GM23338 (cell line): ENCODE measurements at places on chromosomes 11 and 22. TPM values are rescaled to one million over a fixed set of nuclear protein-coding genes. Genes with fewer than 3 reads are reported as not detected.
A peak's percentile ranks its signal among the peaks of the same experiment; 100 is the strongest.

DNA sequence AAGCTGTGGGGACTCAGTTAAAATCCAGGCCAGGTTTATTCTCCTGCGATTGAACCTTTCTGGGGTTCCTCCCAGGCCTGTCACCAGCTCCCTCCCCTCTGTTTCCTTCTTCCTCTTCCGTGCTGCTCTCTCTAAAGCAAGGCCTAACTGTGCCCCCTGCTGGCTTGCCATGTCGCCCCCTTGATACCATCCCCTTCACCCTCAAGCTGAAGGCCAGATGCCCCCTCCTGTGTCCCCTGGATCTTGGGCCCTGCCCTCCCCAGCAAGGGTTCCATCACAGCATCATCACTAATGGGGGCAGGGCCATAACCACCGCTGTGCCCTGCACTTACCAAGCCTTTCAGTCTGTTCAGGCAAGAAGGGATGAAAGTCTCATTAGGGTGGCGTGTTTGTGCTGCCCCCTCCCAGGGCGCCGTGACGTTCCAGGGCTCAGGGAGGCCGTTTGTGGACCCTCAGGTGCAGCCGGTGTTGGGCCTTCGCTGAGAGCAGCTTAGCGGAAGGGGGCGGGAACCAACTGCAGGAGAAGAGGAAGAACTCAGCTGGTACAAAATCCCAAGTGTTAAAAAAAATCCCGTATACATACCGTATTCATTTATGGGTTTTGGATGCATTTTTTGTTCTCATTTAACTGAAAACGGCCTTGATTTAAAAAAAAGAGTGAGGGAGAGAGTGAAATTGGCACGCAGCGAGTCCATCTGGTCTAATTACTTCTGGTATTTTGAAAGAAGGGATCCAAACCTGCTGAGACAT lies 69.9 kb downstream of the MPPED1 start:
- H3K36me3 ChIP-seq: no peaks in the 10 kb centered on the region
- 0 out of 2 replicates have a peak overlapping the region, but pooled peaks have one; percentile 32 for H3K4me3 ChIP-seq
- DNase-seq: peak; percentile 48
- H3K4me1 ChIP-seq: peaks cover 10% of the 10 kb centered on the region; the same call in 1 of the 2 replicates
- H3K27me3 ChIP-seq: no peaks in the 10 kb centered on the region
- no peak overlapping the region for H3K27ac ChIP-seq

The SCGB1A1 gene
- total RNA-seq: not detected in 2 replicates

DNA sequence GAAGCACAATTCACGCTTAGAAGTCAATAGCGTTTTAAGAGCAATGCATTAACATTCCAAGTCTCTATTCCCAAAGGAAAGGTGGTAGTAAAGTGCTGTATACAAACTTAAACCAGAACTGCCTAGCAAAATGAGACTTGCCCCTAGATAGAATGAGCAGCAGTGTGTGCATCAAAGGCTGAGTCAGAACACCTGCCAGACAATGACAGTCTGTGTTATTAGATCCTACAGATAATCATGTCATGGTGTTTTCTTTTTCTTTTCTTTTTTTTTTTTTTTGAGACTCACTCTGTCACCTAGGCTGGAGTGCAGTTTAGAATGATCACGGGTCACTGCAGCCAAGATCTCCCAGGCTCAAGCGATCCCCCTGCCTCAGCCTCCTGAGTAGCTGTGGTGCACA lies 1.6 kb downstream of the RTCB start:
- peaks cover 6% of the 10 kb centered on the region; the same call in 1 of the 2 replicates for H3K4me1 ChIP-seq
- peaks cover 30% of the 10 kb centered on the region for H3K36me3 ChIP-seq
- DNase-seq: no peak
- H3K4me3 ChIP-seq: peak overlapping the region; percentile 73
- H3K27me3 ChIP-seq: no peaks in the 10 kb centered on the region
- H3K27ac ChIP-seq: no peak overlapping the region

DNA sequence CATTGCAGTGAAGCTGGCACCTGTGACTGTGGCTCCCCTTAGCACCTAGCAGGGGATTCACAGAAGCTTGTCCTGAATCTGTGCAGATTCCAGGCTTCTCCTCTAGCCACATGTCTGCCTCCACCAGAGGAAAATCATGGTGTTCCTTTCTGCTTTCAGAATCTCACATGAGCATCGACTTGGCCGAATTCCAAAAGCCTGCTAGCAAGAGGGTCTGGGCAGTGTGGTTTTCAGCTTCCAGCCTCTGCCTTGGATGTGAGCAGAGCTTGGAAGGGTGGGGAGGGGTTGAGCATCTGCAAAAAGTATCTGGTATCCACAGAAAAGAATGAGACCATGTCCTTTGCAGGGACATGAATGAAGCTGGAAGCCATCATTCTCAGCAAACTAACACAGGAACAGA lies 911.1 kb downstream of the TBC1D22A start:
- H3K4me1 ChIP-seq: no peaks in the 10 kb centered on the region
- H3K27ac ChIP-seq: no peak overlapping the region
- H3K27me3 ChIP-seq: no peaks in the 10 kb centered on the region
- no peak overlapping the region for H3K4me3 ChIP-seq
- H3K36me3 ChIP-seq: 0 out of 2 replicates have a peak, but pooled peaks cover 1% of the 10 kb centered on the region

DNA sequence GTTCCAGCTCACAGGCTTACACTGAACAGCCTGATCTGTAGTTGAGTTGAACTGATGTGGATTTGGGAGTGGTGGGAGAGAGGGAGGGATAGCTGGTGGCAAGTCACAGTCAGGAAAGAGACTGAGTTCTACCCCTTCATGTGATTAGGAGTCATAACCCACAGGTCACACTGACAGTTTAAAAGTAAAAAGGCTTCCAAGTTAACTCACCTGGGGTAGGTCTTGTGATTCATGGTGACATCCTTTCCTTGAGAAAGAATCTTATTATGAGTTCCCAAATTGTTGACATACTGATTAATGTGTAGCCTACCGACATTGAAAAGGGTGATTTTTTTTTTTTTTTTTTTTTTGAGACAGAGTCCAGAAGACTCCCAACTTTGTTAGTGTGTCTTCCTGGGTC lies 5.4 kb downstream of the IZUMO1R start:
- H3K27me3 ChIP-seq: no peaks in the 10 kb centered on the region
- no peak overlapping the region for H3K27ac ChIP-seq
- DNase-seq: no peak
- H3K36me3 ChIP-seq: no peaks in the 10 kb centered on the region

- peaks cover 14% of the 10 kb centered on the region; the same call in 1 of the 2 replicates for H3K4me1 ChIP-seq
- H3K27ac ChIP-seq: 0 out of 2 replicates have a peak overlapping the region, but pooled peaks have one; percentile 45
- H3K27me3 ChIP-seq: no peaks in the 10 kb centered on the region
Measured at GRCh38 chr22:25057013-25057881, 104.7 kb downstream of the KIAA1671 start.

DNA sequence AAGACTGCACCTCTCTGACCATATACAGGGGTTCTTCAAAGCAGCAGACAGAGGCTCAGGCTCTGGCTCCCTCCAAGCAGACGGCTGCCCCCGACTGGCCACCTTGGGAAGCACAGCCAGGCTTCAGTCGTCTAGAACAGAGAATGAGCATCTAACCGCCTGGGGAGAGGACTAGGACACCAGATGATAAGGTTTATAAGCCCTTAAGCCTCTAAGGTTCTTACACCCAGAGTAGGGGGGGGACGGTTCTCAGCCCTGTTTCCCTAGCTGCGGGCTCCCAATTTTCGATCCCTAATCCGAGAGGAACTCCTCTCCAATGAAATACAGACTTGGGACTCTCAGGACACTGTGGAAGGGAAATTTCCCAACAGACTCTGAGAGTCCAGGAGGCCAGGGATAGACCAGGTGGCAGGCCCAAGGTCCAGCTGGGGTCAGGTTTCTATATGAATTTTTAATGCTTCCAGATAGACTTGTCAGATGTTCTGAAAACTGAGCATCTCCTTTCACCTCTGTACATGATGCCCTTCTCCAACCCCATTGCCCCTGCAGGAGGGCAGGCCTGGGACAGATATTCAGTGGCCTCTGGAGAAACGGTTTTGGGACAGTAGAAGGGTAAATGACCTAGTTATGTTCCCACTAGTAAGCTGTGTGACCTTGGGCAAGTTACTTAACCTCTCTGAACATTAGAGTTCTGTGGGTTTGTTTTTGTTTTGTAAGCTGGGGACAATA lies 20.2 kb downstream of the RTN4RL2 start:
- peaks cover 49% of the 10 kb centered on the region for H3K27me3 ChIP-seq
- H3K36me3 ChIP-seq: no peaks in the 10 kb centered on the region
- H3K4me1 ChIP-seq: peaks cover 56% of the 10 kb centered on the region
- DNase-seq: peak; percentile 93
- H3K27ac ChIP-seq: no peak overlapping the region

GRCh38 chr22:21952586-21953571 lies at the start of gene PPM1F:
Gene PPM1F, minus strand, starts transcription at chr22:21952848. Its CDS starts 6,800 bp downstream, at chr22:21946048.
- H3K27me3 ChIP-seq: peaks cover 37% of the 10 kb centered on the region
- no peak within 1 kb of the TSS for H3K27ac ChIP-seq
- H3K36me3 ChIP-seq: no peaks in the 10 kb centered on the region; the same call in 1 of the 2 replicates
- H3K4me1 ChIP-seq: 0 out of 2 replicates have a peak, but pooled peaks cover 4% of the 10 kb centered on the region

- no peaks in the 10 kb centered on the region for H3K36me3 ChIP-seq
- H3K4me1 ChIP-seq: peaks cover 10% of the 10 kb centered on the region
- peak overlapping the region; percentile 88 for H3K27ac ChIP-seq
- no peaks in the 10 kb centered on the region for H3K27me3 ChIP-seq
- peak; percentile 97 for DNase-seq
- H3K4me3 ChIP-seq: peak overlapping the region; percentile 98
Measured at GRCh38 chr22:20857838-20858614, 585 bp downstream of the PI4KA start.

GRCh38 chr11:118914178-118914918 lies 11.4 kb downstream of the BCL9L start:
- no peaks in the 10 kb centered on the region for H3K36me3 ChIP-seq
- peak overlapping the region; percentile 23; the same call in 1 of the 2 replicates for H3K4me3 ChIP-seq
- DNase-seq: peak; percentile 41

DNA sequence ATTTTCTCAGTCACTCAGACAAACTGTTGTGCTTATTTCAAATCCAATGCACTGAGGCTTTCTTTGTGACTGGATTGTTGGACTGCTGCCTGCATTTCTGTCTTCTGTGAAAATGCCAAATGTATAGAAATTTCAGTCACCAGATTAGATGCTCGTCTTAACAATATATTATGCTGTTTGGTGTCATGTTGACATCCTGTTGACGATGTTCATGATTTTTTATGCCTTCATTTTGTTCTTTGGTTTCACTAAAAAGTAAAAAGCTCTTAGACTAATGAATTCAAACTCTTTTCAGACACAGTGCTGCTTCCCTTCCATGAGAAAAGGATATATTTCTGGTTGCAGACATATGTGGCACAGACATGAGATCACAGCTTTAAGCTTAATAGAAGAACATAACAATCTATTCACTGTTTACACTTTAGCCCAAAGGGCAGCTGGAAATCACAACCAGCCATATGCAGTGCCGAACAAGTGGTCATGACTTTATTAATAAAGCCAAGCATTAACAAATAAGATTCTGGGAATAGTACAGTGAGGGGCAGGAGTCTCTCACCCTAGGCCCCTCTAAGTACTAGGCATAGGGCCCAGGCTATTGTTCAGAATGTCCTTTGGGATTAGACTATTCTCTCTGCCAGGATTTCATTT lies 9.4 kb upstream of the SOX6 start:
- H3K4me3 ChIP-seq: no peak overlapping the region
- no peaks in the 10 kb centered on the region for H3K36me3 ChIP-seq
- H3K27me3 ChIP-seq: no peaks in the 10 kb centered on the region
- no peaks in the 10 kb centered on the region for H3K4me1 ChIP-seq
- H3K27ac ChIP-seq: no peak overlapping the region
- DNase-seq: no peak

The RELA gene
- 17.0 and 22.8 TPM in 2 replicates for total RNA-seq

The UPK3A gene
- total RNA-seq: 0.89 TPM in 1 of 2 replicates, not detected in the other

The LYVE1 gene
- 0.94 TPM in 1 of 2 replicates, not detected in the other for total RNA-seq

DNA sequence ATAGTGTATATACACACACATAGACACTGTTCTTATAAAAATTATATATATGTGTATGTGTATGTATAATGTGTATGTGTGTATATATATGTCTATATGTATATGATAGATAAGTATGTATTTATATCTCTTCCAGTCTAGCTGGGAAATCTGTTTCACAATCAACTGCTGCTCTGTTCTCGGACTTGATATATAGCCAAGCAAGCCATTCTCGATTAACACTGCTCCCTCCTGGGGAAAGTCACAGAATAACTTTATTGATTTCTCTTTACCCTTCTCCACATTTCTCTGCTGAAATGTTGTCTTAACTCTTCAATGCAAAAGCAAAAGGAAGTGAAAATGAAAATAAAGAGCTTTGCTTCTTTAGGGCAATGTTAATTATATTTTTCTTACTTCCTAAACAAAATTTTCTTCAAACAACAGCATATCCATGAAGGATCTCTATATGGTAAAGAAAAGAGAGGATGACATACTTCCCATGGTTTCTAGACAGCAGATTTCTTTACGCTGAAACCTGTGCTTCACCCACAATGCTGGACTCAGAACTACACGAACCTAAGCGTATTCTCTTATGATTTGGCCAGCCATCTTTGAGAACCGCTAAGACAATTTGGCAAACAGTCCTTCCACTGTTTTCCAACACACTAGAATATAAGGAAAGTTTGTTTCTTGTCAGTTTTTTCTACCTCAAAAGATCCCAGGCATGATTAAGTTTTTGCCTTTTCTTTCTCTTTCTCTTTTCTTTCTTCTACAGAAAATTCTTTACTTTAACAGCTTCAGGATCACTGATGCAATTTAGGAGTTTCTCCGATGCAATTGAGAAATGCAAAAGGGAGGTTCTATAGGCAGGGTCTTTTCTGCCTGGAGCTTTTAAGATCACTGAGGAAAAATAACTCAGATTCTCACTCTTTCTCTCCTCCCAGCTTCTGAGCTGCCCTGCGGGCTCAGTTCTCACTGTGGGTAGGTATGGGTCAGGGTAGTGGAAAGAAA lies 1.9 kb downstream of the BLID start:
- H3K4me1 ChIP-seq: peaks cover 12% of the 10 kb centered on the region; the same call in 1 of the 2 replicates
- H3K27me3 ChIP-seq: no peaks in the 10 kb centered on the region
- no peak overlapping the region for H3K4me3 ChIP-seq
- no peaks in the 10 kb centered on the region for H3K36me3 ChIP-seq
- no peak for DNase-seq
